AG04449 (cell line): ENCODE measurements at places on chromosomes 11 and 22.

- no peak for DNase-seq
Observed at GRCh38 chr11:76120513-76121101, 85.7 kb downstream of the WNT11 start.

- no peak for DNase-seq
Observed at GRCh38 chr11:77178150-77178549, 50.1 kb downstream of the MYO7A start.

- DNase-seq = no peak
Observed at GRCh38 chr11:128343135-128343514, 244.2 kb downstream of the ETS1 start.

DNA sequence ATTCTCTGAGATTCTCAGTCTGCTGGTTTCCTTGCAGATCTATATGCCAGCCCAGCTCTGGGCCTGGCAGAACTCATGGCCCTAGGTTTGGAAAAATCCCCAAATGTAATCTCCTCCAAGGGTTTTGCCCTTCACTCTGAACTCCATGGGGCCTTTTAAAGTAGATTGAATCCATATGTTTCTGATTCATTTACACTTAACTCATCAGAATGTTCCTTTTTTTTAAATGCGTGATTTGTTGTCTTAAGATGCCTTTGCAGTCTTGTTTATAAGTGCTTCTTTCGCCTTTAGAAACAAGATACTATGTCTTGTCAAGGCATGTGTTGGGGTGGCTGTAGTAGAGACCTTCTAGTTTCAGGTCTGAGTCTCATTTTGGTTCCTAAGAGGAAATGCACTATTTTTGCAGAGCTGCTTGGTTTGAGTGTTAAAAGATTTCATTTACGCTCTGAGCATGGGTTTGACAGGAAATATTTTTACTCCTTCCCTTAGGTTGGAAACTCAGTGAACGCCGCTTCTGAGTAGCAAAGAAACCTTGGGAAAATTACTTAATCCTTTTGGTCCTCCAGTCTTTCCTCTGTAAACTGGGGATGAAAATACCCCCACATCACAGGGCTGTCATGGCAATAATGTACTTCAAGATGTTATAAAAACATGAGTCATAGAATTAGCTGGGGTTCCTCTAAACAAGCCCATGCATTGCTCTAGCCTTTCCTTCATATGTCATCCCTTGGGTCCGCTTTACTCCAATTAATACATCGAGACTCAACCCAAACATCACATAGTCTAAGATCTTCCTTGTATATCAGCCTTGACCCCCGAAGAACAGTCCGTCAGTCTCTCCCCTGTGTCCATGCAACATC lies 83.5 kb downstream of the SNX19 start:
- DNase-seq = no peak

DNA sequence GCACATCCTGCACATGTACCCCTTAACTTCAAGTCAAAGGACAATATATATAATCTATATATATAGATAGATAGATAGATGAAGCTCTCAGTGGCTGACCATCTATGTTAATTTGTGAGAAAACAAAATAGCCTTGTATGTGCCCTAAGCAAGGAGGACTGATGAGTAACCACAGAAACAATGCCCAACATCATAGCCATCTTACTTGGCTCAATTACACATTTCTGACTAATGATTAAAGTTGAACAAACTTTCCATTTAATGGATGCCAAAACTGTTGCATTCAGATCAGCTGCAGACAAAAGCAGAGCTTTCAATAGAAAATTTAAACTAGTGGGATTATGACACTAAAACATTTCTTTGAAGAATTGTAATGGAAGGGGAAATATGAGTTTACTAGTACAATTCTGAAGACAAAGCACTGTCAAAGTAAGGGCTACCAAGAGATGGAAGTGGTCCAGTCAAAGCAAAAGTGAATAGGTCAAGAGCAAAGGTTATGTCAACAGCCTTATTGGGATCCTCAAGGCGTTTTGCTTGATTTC lies 1188.2 kb upstream of the RAG2 start:
- DNase-seq = peak; percentile 44

GRCh38 chr22:19497245-19497644 lies 17.5 kb downstream of the CDC45 start:
- DNase-seq = peak; percentile 29

DNA sequence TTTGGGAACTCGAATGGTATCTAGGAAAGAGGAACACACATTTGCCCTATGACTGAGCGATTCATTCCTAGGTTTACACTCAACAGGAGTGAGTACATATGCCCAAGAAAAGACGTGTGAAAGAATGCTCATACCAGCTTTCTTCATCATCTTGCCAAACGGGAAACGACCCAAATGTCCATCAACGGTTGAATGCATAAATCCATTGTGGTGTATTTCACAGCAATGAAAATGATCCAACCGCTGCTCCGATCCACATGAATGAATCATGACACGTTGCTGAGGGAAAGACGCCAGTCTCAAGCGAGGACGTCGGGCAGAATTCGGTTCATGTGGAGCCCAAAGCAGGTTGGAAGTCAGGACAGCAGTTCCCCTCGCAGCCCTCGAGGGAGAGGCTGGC lies 71.5 kb downstream of the CYTH4 start:
- no peak for DNase-seq

DNA sequence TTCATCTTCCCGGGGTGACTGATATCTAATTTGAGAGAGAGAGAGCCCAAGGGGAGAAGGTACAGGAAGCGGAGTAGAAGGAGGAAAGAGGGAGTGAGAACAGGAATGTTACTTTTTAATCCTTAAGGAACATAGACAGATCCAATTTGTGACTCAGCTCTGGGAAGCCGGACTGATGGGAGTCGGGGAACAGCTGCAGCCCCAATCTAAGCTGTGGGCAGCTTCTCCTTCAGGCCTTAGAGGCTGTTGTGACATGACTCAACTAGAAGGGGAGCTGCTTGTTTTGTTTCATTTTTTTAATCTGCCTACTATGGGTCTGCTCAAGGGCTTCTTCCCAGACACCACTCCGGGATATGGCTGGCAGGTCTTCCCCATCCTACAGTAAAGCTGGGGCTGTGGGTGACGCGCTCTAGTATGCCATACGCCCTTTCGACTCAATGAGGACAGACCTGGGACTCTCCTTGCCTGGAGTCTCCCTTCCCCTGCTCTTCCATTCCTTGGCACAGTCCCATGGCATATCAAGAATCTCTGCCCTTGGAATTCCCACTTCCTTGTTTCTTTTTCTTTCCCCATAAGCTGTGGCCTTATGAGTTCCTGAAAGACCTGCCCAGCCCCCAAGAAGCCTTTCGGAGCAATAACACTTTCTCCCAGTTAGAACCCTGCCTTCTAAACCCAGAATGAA lies 103.3 kb upstream of the AKIP1 start:
- DNase-seq = no peak

- DNase-seq = no peak
Observed at GRCh38 chr22:46666577-46667244, 46.5 kb downstream of the GRAMD4 start.

DNA sequence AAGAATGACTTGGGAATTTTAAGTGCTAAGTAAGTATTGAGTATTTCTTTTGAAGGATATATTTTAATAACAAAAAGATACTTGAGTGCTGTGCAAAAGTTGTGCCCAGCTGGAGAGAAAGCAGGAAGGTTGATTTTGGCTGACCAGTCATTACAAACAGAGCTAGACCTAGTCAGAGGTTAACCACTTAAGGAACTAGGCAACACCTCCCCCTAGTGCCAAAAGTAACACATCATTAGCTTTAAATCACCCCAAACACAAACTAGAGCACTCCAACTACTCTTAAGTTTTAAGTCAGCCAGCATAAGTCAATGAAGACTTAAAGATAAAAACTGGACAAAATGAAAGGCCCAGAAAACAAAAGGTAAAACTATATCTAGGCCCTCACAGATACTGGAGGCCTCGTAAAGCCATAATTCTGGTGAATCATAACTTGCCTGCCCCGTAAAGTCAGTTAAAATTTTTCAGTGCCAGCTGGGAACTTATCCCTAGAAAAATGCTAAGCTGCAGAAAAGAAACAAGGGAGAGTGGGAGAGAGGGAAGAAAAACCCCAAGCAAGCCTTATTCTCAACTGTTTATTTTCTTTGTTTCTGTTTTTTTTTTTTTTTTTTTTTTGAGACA lies 4.6 kb downstream of the TMEM9B start:
- peak; percentile 69 for DNase-seq

DNA sequence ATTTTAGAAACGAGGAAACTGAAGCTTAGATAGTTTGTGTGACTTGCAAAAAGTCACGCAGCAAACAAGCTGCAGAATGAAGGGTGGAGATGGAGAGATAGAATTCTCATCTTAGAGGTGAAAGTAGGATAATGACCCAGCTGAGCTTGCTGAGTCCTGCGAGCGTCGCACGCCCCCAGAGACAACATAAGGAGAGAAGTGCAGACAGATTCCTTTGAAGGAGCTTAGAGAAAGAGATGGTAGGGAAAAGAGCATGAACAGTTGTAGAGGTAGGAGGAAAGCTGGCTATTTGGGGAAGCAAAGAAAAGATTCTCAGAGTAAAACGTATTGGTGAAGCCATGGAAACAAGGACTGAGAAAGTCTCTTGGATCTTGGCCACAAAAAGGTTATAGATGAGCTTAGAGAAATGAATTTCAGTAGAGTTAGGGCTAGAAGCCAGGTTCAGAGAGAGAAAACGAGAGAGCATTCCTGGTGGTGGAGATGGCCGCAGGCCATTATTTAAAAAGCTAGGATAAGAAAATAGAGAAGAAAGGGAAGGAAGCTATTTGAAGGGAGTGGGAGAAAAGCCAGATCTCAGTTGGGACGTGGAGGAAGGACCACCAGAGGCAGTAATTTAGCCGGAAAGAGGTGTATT lies 44.8 kb downstream of the FAM83F start:
- no peak for DNase-seq

- no peak for DNase-seq
Observed at GRCh38 chr22:50276143-50276542, 6.0 kb upstream of the MAPK11 start.

DNA sequence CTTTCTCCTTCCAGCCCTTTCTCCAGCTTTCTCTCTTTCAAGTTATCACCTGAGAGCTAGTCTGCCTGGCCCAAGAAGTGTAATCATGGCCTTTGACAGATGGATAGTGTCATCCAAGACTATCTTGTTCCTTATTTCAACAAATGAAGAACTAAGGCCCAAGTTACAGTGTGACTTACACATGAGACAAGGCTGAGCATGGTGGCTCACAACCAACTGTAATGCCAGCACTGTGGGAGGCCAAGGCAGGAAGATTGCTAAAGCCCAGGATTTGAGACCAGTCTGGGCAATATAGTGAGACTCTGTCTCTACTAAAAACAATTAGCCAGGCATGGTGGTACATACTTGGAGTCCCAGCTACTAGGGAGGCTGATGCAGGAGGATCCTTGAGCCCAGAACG lies 3.7 kb upstream of the RANGAP1 start:
- DNase-seq = no peak

DNA sequence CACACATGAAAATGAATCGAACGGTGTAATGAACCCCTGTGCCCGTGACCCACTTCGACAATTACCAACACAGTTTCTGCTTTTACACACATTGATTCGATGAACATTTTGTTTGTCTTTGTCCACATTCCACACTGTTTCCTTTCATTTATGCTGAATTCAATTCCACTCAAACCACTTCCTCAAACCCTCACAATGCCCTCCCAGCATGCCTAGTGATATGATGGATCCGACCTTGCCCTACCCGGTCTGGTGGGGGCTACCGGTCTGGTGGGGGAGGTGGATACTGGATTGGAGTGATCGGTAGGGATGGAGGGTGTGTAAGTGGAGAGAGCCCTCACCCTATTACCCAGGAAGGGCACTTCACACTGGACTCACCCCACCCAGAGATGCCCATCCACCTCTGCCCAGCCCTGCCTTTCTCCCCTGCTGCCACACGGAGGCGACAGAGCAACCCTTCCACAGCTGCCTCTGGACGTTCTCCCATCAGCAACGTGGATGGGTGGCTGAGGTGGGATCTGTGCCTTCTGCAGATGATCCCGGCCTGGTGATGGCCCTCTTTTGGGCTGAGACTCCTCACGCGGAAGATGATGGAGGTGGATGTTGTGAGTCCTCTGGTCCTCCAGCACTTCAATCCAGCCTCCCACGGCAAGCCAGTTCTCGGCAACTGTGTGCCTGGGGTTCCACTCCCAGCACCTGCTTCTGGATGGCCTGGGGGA lies 33.0 kb upstream of the P2RY2 start:
- no peak for DNase-seq

GRCh38 chr22:50727678-50728522 lies 10.1 kb upstream of the ACR start:
- no peak for DNase-seq

GRCh38 chr22:43953988-43954785 lies 1.1 kb upstream of the SAMM50 start:
- no peak for DNase-seq

DNA sequence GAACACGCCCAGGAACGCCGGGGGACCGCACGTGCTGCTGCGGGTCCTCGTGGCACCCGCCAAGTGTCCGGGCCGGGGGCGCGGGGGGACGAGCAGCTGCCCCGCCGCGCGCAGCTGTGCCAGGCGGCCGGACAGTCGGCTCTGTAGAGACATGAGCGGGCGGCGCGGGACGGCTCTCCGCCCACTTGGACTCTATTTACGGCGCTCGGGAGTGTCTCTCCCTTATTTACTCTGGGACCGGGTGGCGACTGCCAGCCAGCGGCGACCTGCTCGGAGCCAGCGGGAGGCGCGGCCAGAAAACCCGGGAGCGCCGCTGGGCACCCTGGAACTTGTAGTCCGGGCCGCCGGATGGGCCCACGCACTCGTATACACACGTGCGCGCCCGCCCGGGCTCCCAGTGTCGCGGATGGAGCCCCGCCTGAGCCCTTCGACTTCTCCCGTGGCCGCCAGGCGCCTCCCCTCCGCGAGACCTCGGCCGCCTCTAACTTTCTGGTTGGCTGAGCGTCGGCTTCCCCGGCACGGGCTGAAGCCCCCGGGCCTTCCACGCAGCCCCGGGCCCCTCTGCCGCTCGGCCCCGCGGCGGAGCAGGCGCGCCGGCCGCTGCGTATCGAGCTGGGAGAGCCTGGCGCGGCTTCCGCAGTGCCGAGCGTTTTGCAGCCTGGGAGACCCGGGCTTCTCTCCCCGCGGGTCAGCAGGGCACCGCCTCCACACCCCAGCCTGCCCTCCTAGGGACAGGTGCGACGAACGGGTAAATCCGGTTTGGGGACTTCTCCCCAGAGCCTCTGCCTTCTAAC lies at the start of gene MACROD1:
Gene MACROD1, minus strand, starts transcription at position 272 of the 794 bp plus-strand sequence. Its CDS starts 119 bp downstream, at position 153.
- DNase-seq = no peak

GRCh38 chr11:72378704-72379383 lies 55.5 kb downstream of the CLPB start:
- no peak for DNase-seq

DNA sequence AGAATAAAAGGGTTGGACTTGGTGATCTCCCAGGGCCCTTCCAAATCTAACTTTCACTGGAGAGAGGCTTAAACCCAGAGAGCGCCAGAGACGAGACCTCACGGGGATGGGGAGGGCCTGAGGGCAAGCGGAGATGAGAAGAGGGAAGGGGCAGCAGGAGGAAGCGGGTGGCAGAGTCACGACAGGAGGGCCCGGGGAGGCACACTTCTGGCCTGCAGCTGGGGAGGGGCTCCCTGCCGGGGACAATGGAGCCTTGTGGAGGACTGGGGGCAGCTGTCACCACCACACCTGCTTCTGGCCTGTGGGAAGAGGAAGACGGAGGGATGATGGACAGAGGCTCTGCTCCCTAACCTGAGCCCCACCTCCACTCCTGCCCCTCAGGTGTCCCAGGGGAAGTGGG lies 40.2 kb downstream of the PDE2A start:
- DNase-seq = no peak
